ENCODE measurements at places on chromosomes 6 and 20. TPM values are rescaled to one million over a fixed set of nuclear protein-coding genes. Genes with fewer than 3 reads are reported as not detected.

Gene SLC17A4
- total RNA-seq: not detected

Gene CRISP3
- not detected for total RNA-seq

Gene DACT2
- 1.2 TPM for total RNA-seq

Gene ESF1
- total RNA-seq: 11.6 TPM

Gene RSPO4
- total RNA-seq: 1.2 TPM

Gene SSTR4
- not detected for total RNA-seq

Gene RFX6
- total RNA-seq: not detected

Gene EDN1
- total RNA-seq: 16.3 TPM

Gene MRPL18
- 183 TPM for total RNA-seq

Gene POU5F1
- 5.1 TPM for total RNA-seq

Gene IL22RA2
- not detected for total RNA-seq

Gene CALHM6
- total RNA-seq: 0.35 TPM

Gene MAP7
- 16.1 TPM for total RNA-seq

Gene BMP2
- total RNA-seq: 54.9 TPM

Gene ADGRF4
- total RNA-seq: 3.4 TPM
